ENCODE measurements at places on chromosomes 5 and 9.

GRCh38 chr9:96441798-96442445, 8.0 kb upstream of the HABP4 start:
- DNase-seq: no peak

DNA sequence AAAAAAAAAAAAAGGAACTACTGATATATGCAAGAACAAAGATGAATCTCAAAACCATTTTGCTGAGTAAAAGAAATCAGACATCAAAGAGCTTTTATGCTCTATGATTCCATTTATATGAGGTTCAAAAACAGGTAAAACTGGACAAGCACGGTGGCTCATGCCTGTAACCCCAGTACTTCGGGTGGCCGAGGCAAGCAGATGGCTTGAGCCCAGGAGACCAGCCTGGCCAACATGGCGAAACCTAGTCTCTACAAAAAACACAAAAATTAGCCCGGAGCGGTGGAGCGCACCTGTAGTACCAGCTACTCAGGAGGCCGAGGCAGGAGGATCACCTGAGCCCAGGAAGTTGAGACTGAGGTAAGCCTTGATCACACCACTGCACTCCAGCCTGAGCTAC, 7.8 kb downstream of the PTBP3 start:
- no peak for DNase-seq

- no peak for DNase-seq
These were observed 32.2 kb upstream of the PAM start for GRCh38 chr5:102722931-102723330.

DNA sequence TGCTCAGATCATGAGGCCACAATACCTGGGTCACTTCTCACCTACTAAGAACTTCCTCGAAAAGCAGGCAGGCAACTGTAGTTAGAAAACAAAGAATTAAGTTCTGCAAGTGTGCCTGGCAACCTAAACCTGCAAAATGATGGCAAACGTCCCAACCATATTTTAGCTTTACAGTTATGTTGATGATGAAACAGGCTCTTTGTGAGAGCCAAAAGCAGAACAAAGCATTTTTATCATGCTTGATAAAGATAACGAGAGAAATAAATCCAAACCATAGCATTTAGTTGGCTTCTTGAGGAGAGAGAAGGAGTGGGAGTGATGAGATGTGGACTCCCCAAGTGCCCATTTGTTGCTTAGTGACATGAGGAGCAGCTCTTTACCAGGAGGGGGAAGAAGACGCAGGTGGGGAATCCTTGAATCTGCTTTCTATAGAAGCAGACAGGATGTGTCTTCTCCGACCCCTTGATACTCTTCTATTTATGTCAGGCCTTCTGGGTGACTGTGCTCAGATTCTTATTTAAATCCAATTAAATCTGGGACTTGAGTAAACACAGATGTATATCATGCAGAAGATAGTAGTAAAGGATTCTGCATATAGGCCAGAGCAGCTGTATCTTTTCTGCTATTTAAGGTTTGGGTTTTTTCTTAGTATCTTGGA, 221.2 kb downstream of the TMEM167A start:
- peak; percentile 25 for DNase-seq

- DNase-seq: no peak
These were observed 85.5 kb downstream of the AK8 start for GRCh38 chr9:132792547-132792946.

DNA sequence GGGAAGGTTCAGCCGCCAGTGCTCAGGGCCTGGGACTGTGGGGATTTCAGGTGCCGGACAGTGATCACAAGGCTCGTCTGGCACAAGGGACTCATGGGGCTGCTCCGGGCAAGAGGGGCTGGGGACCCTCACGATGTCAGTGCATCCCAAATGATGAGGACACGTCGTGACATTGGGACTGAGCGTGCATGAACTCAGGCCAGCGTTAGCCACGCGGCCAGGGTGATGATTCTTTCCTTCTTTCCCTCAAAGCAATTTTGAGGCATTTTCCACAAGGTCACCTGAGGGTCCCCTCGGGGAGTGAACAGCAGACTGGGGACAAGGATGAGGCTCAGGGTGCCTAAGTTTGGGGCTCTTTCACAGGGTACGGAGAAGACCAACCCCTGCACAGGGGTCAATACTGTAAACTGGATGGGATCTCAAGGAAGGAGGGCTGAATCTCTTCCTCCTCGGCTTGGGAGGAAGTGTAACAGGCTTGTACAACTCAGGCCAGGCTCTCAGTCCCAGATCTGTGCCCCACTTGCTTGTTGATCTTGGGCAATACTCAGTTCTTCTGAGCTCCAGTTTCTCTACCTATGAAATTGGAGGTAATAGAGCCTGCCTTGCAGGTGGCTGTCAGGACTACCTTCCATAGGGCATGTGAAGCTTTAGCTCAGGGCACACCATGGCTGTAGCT, 78.5 kb downstream of the PRRT1B start:
- DNase-seq: no peak

GRCh38 chr5:14715481-14715880, 51.0 kb downstream of the OTULIN start:
- no peak for DNase-seq

- no peak for DNase-seq
These were observed 114.8 kb downstream of the TLE4 start for GRCh38 chr9:79686381-79687130.

GRCh38 chr9:95463148-95464060, 53.4 kb downstream of the PTCH1 start:
- peak; percentile 40 for DNase-seq

- no peak for DNase-seq
These were observed 12.2 kb upstream of the PTCH1 start for GRCh38 chr9:95528908-95529502.

DNA sequence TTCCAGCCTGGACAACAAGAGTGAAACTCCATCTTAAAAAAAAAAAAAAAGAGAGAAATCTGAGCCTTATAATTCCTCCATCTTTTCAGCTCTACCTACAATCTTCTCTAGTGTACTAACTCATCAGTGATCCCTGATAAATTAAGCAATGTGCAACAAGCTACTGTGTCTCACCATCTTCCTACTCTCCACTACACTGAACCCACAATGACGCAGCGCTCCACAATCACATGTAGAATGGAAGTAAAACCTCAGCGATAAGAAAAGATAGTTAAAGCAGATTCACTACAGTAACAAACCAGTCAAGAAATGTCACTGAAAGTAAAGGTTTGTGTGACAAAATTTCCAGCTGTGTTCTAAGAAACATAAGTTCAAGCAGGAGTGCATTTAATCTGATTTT, 13.5 kb downstream of the ABCA1 start:
- no peak for DNase-seq

- DNase-seq: no peak
These were observed 22.9 kb downstream of the DNAH5 start for GRCh38 chr5:13921578-13921977.

DNA sequence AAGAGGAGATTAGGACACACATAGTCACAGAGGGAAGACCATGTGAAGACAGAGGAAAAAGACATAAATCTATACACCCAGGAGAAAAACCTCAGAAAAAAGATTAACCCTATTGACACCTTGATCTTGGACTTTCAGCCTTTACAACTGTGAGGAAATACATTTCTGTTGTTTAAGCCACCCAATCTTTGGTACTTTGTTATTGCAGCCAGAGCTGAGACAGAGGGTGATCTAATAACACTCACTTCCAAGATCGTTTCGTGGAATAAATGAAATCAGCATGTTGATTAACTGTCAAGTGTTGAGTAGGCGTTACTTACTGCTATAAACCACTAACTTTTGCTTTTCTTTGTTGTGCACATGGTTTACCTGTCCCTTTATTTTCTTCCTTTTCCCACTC, 361.2 kb upstream of the RIOK2 start:
- DNase-seq: no peak

DNA sequence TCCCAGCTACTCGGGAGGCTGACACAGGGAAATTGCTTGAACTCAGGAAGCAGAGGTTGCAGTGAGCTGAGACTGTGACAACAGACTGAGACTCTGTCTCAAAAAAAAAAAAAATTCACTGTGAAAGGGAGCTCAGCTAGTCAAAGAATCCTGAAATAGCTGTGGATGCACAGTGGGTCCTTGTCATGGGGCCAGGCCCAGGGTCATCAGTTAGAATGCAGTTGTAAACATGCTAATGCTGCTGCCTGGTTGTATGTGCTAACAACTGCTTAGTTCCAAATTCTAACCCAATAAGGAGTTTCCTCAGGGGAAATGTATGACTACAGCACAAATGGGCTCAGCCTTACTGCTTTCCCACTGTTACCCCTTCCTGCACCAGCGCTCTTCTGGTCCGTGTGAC, 84.0 kb downstream of the PALM2AKAP2 start:
- DNase-seq: no peak

DNA sequence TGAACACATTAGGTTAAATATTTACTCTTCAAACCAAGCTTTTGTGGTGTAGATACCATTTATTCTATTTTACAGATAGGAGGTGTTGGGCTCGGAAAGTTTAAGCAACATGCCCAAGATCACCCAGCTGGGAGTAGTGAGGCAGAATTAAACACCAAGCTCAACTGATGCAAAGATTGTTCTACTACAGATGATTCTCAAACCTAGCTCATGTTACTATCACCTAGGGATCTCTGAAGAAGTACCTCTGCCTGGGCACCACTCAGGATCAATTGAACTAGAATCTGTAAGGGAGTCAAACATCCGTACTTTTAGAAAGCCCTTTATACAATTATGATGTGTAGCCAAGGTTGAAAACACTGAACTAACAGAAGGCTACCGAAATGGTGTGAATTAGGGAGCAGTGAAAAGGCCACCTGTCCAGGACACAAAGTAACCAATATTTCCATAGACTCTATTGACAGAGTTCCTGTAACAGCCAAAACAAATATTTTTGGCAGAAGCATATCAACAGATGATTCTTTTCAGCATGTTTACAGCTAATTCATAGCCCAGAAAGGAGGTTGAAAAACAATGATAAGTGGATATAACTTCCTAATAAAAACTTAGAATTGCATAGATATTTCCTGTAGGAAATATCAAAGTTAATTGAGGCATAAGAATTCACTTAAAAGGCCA, 158.5 kb upstream of the PTGER4 start:
- no peak for DNase-seq

Measured in right kidney (tissue), 9 donors.